ENCODE measurements at places on chromosomes 7 and 10. TPM values are rescaled to one million over a fixed set of nuclear protein-coding genes. Genes with fewer than 3 reads are reported as not detected.

GPR15LG gene
- not detected for total RNA-seq

SFMBT2 gene
- 10.1 TPM for total RNA-seq

STX1A gene
- total RNA-seq: 64.4 TPM

C10orf62 gene
- not detected for total RNA-seq

ITGA8 gene
- 3.2 TPM for total RNA-seq

FEZF1 gene
- 0.25 TPM for total RNA-seq

EPHB4 gene
- total RNA-seq: 10.3 TPM

BTBD16 gene
- total RNA-seq: not detected

TFEC gene
- total RNA-seq: 0.49 TPM

ZC3HAV1L gene
- total RNA-seq: 10.8 TPM

ITGB8 gene
- 87.0 TPM for total RNA-seq

CYP3A4 gene
- not detected for total RNA-seq

SFRP4 gene
- total RNA-seq: 2.5 TPM

EBF3 gene
- 0.74 TPM for total RNA-seq

SEMA3C gene
- 327 TPM for total RNA-seq

RBP3 gene
- total RNA-seq: not detected

EPHA1 gene
- total RNA-seq: 0.49 TPM

SEMA3D gene
- 2.0 TPM for total RNA-seq

ASB15 gene
- total RNA-seq: not detected

TCERG1L gene
- total RNA-seq: 2.0 TPM

MRC1 gene
- 2.0 TPM for total RNA-seq

PUS7 gene
- 13.0 TPM for total RNA-seq

TRIL gene
- 13.0 TPM for total RNA-seq

STAMBPL1 gene
- total RNA-seq: 6.6 TPM

NKX1-2 gene
- total RNA-seq: 0.25 TPM

DEPP1 gene
- 3.4 TPM for total RNA-seq

BLVRA gene
- total RNA-seq: 19.2 TPM

FBXL13 gene
- 3.9 TPM for total RNA-seq

FAM53B gene
- 17.0 TPM for total RNA-seq

NKX2-3 gene
- under 0.01 TPM for total RNA-seq

ZNF32 gene
- 37.4 TPM for total RNA-seq

IL15RA gene
- total RNA-seq: under 0.01 TPM

CPVL gene
- total RNA-seq: 32.9 TPM

GHRHR gene
- 2.2 TPM for total RNA-seq

Measured in temporal lobe (tissue), 4 donors.